ENCODE measurements at places on chromosomes 1 and 21.

- no peak for DNase-seq
Observed at GRCh38 chr1:198794498-198794897, 155.7 kb downstream of the PTPRC start.

DNA sequence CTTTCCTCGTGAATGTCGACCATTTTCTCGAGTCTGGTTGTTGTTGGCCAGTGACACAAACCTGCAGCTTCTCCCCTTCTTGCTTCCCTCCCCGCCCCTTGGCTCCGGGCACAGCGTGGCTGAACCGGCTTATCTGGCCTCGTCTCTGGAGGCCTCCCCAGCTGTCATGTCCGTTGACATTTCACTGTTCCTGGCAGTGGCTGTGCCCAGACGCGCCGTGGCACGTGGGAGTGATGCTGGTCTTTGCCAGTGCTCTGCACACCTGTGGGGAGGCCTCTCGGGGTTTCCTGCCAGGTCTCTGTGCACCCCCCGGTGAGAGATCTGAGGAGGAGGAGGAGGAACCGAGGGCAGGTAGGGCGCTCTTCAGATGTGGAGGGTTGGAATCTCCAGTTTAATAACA is 23.7 kb downstream of the SKI start:
- DNase-seq = no peak

DNA sequence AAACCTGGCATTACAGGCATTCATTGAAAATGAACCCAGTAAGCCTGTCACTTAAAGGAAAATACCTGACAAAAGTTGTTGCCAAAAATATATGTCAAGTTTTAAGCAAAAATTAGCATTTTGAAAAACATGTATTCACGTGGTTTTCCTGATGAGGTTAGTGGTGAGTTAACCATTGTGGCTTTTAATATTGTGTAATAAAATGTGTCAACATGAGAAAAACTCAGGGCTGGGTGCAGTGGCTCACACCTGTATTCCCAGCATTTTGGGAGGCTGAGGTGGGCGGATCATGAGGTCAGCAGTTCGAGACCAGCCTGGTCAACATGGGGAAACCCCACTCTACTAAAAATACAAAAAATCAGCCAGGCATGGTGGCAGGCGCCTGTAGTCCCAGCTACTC is 731.4 kb downstream of the KCNT2 start:
- no peak for DNase-seq

DNA sequence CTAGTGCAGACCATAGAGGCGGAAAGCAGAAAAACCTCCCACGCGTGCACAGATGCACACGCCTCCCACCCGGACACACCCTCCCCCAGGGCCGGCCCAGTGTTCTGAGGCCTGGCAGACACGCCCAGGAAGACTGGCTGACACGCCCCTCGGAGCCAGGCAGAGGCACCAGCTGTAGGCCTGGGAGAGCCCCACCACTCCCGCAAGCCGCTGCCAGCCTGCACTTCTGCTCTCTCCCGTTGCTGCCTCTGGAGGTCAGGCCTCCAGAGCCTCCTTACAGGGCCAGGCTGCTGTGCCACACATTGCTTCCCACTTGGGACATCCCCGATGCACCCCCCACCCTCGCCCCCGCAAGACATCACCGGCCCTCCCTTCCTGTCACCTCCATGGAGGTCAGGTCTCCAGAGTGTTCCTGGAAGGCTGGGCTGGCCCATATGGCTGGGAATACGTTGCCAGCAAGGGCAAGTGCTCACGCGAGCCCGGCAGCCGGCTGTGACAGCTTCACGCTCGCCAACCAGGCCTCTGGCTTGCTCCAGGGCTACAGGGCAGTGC is 40.4 kb downstream of the CASZ1 start:
- no peak for DNase-seq

DNA sequence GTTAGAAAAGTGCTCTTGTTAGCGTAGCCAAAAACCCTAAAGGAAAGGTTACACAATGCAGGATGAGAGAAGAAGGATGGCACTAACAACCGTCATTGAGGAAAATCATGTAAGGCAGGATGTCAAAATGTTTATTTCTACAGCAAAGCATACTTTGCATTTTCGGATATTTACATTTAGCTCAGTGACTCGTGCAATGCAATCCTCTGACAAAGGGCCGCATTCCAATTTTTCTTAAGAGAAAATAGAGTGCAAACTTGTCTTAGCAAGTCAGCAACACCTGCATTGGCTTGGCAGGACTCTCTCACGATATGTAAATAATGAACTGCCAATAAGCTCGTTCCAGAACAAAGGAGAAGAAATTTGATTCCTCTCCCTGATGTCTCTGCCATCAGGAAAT is 33.3 kb downstream of the TIAM1 start:
- no peak for DNase-seq

- no peak for DNase-seq
Observed at GRCh38 chr1:240173836-240174235, 82.2 kb downstream of the FMN2 start.

GRCh38 chr1:245311887-245312536 is 157.2 kb downstream of the KIF26B start:
- DNase-seq = no peak

DNA sequence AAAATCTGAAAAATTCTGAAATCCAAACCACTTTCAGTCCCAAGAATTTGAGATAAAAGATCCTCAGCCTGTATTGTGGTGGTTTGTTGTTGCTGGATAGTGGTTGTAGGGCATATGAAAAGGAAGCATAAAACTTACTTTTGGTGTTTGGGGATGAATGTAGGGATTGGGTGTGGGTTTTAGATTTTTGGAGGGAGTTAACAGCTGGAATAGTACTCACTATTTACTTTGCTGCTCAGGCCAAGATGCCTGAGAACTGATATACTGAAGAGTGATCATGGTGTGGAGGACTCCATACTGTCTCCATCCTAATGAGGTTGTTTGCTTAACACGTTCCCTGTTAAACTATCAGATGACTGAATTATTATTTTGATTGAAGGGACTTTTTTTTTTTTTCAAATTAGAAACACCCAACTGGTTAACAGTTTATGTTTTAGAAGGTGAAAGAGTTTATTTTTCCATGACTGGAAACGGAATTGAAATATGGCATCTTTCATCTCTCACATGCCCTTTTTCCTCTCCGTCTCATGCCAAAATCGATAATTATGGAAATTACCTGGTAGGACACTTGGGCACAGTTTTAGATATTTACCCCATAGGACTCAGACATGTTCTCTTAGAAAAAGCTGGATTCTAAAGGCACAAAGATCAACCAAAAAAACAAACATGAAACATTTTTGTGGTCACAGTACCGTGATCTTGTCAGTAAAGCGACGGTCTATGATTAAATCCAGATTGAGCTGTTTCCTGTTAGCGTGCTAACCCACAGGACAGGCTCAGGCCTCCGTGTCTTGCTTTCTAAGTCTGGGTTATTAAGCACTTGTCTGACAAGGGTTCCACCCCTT is 37.3 kb downstream of the RGL1 start:
- DNase-seq = no peak

GRCh38 chr1:27427329-27427728 is 34.9 kb downstream of the GPR3 start:
- no peak for DNase-seq

- no peak for DNase-seq
Observed at GRCh38 chr1:152886758-152887409, 8.8 kb downstream of the SMCP start.

DNA sequence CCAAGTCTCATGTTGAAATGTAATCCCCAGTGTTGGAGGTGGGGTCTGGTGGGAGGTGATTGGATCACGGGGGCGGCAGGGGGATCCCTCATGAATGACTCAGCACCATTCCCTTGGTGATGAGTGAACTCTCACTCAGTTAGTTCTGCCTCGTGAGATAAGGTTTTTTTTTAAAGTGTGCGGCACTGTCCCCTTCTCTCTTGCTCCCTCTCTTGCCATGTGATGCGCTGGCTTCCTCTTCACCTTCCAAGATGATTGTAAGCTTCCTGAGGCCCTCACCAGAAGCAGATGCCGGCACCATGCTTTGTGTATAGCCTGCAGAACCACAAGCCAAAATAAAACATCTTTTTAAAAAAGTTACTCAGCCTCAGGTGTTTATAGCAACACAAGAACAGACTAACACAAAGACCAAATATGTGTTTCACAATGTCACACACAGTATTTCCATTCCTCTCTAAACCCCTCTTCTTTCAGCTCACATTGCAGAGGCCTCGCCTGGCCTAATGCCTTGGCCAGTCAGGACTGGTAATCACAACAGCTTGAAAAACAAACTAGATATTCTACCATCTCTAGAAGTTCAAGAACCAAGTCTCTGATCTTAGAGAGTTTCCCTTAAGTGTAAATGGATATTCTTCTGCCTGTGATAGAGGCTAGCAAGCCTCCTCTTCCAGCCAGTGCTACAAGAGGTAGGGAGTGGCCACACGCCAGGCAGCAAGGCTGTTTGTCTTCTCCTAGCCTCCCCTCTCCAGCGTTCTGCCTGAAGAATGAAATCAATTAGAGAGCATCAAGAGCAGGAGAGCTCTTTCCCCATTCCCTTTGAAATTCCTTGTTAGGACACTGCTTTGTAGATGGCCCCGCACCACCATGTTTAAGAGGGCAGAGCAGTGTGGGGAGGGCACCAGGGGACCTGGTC is 19.6 kb upstream of the RAP1A start:
- no peak for DNase-seq

DNA sequence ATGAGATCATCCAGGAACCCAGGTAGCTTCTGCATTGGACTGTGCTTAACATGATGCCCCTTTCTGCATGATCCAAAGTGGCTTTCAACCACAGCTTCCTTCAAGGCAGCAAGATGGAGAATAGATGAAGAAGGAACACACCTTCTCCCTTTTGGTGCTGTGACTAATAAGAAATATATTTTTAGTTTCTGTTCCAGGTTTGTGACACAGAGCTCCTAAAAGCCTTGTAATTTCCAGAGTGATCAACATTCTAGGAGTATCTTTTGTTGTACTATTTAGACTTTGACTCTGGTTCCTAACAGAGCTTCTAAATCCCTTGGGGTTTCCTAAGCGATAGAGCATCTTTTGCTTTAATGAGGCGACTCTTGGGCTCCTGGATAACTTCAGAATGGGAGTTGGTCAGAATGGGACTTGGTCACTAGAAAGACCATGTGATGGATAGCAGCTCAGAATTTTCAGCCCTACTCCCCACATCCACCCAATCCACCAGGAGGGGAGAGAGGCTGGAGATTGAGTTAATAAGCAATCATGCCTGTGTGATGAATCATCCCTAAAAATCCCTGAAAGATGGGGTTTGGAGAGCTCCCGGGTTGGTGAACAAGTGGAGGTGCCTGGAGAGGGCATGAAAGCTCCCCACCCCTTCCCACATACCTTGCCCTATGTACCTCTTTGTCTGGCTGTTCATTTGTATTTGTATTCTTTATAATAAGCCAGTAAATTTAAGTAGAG is 134.8 kb downstream of the FGGY start:
- DNase-seq = no peak

DNA sequence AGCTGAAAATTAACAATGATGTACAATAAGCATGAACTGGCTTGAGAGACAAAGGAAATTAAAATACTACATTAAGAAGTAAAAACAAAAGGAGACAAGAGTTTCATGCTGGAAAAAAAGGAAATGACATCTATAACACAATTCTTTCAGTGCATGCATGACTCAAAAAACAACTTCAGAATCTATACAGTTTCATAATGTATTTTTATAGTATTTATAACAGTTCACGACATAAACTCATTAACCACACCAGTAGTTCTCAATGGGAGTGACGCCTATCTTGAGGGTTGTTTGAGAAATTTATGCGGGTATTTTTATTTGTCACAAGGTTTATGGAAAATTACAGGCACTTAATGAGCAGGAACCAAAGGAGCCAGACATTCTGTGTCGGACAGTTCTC is 168.5 kb downstream of the SMYD3 start:
- no peak for DNase-seq

DNA sequence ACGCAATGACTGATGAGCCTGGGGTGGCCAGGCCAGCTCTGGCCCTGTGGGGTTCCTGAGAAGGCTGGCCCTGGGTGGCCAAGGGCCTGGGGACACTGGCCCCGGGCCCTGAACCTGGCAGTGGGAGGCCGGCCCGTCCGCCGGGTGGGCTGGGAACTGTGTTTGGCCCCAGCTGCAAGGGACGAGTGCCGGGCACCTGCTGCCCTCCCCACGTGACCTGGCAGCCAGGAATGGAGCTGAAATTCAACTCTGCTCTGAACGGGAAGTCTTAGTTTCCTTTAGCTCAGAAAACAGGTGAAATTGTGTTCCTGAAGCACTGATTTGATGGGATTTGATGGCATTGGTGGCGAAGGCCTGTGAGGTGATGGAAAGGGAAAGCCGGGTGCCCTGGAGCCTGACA is 8.2 kb upstream of the TTLL10 start:
- DNase-seq = no peak

Data from Panc1 (cell line).